ENCODE measurements at places on chromosomes 2 and 18.

- DNase-seq, result no peak
These were observed 26.1 kb downstream of the SLC39A10 start for GRCh38 chr2:195683174-195683573.

DNA sequence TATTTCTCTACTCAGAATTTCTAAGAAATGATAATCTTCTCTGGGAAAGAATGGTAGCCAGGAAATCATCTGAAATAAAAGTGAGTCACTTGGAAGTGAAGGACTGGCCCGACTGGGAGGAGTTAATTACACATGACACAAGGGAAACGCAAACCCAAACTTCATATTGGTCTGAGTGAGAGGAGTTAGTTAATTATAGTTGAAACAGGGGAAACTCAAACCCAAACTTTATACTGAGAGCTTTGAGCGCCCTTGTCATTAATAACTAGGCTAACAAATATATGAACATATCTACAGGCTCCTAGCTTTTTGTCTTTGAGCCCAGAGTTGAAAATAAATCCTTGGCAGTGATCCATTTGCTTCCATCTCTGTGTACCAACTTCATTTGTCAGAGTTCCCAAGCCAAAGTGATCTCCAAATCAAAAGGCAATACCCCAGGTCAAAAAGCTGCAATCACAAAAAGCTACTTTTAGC is 187.8 kb upstream of the COL3A1 start:
- no peak for DNase-seq

DNA sequence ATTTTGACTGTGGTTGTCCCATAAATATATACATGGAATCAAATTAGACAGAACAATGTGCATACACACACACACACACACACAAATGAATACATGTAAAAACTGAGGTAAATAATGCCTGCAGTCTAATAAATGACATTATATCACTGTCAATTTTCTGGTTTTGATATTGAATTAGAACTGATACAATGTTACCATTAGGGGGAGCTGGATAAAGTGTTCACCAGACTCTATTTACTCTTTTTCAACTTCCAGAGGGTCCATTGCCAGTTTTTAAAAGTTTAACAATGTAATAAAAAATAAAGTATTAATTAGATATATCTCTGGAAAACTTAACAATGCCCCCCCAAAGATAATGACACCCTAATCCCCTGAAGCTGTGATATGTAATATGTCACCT is 1666.8 kb upstream of the TMEFF2 start:
- DNase-seq, result no peak

GRCh38 chr2:139911160-139911559 is 1131.0 kb upstream of the NXPH2 start:
- DNase-seq, result no peak

- no peak for DNase-seq
These were observed 68.1 kb downstream of the CLHC1 start for GRCh38 chr2:55163941-55164390.

DNA sequence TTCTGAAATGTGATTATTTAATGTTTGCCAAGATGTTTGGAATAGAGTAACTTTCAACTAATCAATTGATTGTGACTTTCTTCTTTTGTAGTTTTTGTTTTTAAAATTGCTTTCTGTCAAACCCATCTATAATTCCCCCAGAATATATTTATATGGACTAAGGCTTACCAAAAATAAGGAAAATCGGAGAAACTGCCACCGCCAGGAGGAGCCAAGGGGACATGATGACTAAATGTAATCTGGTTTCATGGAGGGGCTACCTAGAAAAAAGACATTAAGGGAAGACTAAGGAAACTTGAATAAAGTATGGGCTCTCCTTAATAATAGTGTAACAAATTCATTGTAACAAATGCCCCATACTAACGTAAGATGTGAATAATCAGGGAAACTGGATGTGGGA is 19.5 kb downstream of the BOLA3 start:
- no peak for DNase-seq

GRCh38 chr18:26746826-26747475 is 118.6 kb downstream of the AQP4 start:
- DNase-seq, result no peak

DNA sequence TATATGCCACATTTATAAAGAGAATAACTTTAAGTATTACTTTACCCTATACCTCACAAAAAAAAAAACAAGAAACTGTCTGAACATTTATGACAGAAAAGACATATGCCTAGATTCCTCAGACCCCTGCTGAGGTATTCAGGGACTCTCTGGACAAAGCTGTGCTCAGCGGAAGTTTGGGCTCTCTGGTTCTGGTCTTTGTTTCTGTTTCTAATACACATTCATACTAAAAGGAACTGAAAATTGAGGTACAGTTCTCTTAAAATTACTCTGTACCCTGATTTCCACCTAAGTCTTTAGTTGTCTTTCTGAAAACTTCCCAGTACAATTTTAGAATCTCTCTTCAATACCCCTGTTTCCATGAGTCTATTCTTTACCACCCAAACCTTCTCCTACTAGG is 160.3 kb downstream of the IKZF2 start:
- DNase-seq, result no peak

GRCh38 chr2:20514596-20515269 is 67.9 kb downstream of the RHOB start:
- DNase-seq, result no peak

- no peak for DNase-seq
These were observed 35.1 kb downstream of the SLC30A6 start for GRCh38 chr2:32200814-32201213.

- DNase-seq, result no peak
These were observed 177.6 kb upstream of the BCL2L11 start for GRCh38 chr2:110943070-110943634.

- no peak for DNase-seq
These were observed 121.6 kb downstream of the VAPA start for GRCh38 chr18:10035281-10035991.

DNA sequence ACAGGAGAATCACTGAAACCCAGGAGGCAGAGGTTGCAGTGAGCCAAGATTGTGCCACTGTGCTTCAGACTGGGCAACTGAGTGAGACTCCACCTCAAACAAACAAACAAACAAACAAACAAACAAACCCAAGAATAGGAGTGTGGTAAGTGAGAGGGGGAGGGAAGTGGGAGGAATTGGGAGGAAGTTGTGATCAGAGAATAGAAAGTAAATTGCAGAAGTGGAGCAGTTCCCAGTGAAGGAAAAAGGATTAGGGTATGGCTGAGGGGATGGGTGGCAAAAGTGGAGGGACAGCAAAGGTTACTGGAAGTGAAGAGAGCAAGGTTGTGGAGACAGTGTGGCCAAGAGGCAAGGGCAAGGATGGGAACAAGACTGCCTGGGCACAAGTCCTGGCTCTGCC is 41.1 kb upstream of the C1GALT1C1L start:
- no peak for DNase-seq

DNA sequence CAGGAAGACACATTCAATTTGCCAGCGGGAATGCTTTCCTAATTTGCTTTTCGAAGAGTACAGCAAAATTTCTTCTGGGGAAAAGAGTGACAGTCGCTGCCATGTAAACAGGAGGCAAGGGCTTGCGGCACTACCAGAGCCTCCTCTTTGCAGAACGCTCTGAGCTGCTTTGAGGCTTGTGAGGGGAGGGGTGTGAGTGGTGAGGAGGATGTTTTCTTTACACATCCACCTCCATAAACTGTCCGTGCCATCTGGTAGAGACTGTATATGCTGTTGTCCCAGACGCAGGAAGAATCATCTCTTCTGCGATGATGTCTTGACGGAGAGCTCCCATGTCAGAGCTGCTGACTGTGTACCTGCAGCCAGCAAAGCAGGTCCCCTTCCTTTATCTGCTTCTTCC is 138.0 kb downstream of the SOCS6 start:
- DNase-seq, result no peak

DNA sequence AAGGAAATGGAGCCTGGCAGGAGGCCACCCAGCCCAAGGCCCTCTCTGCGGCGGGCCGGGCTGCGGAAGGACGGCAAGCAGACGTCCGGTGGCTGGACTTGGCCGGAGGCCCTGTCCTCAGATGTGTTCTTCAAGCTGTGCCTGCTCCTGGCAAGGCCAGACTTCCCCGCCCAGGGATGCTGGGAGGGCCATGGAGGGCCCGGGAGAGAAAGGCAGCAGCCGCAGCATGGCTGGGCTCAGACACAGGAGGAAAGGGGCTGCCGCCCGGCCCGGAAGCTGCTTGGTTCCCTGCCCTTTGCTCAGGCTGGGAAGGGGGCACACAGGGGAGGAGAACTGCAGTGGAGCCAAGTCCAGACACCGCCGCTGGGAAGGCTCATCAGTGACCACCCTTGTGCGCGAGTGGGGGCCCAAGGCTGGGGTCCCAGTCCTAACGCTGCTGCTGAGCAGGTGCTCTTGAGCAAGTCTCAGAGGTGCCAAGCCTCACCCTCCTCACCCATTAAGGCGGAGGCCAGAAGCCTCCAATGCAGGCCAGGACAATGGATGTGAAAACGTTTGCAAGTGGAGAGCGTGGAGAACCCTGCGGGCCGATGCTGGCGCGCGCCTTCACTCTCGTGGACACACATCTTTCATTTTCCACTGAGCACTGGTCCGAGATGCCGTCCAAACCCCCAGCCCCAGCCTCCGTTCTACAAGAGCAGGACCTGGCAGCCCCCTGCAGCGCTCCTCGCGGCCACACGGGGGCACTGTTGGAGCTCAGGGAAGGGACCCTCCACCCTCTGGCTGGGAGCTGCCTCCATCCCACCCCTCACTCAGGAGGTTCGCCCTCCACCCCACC is 7.9 kb downstream of the CROCC2 start:
- peak; percentile 61 for DNase-seq

- no peak for DNase-seq
These were observed 605 bp downstream of the SLC9A4 start for GRCh38 chr2:102473631-102474030.

DNA sequence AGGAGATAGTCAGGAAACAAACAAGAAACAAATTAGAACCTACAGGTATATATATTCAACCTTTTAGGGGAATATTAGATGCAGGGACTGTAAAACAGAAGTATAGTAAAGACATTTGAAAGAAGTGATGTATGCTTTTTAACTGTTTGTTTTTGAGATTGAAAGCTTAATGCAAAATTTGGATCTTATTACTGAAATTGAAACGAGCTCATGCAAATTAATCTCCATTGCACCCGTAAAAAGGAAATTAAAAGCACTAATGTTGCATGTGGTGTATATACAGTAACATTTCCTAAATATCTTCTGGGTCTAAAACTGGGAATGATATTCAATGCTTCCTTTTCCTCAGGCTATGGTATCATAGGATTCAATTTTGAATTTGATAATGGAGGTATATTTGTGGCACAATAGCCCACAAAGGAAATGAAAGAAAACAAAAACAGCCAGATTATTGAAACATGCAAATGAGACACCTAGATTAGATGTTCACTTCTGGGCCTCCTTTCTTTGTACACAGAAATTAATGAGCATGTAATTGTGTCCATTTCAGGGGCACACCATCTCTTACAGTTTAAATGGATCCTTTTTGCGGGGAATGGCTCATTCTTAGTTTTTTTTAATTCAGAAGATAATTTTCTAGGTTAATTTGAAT is 1.6 kb upstream of the ELOA2 start:
- DNase-seq, result no peak

- no peak for DNase-seq
These were observed 43.2 kb upstream of the SESTD1 start for GRCh38 chr2:179307616-179308371.

Data from memory B cell (primary cell).